BE2C (cell line): ENCODE measurements at places on chromosomes 13 and 19.

DNA sequence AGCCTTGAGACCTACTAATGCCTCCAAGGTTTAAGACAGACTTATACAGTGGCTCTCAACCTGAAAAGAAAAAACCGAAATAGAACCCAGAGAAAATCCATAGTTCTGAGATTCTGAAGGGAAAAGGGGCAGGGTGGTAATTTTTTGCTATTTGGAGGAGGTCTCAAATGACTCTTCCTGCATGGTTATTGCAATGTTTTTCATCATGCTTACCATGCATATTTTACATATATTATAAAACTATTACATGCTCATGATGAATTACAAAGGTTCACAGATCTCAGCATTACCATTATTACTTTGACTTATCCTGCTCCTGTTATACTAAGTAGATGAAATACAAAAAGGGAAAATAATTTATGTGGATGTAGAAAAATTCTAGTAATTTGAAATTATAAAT is 47.6 kb downstream of the N4BP2L2 start:
- no peak for DNase-seq

DNA sequence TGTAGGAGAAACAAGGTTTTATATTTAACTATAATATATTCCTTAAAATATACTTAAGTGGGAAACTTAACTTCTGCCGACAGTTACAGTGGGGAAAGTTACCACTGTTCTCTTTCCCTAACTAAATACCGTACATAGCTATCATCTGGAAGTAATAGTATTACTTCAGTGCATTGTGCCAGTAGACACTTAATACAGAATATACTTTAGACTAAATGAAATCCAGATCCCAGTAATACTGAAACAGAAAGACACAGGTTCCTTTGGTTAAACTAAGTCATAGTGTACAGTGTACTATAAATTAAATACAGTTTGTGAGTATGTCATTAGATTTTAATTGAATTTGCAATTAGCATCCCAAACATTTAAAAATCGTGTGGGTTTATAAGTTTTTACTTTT is 107.5 kb downstream of the PCCA start:
- DNase-seq = no peak

GRCh38 chr13:75881109-75881775 is 245.1 kb downstream of the LMO7 start:
- DNase-seq = no peak

GRCh38 chr13:72692884-72693514 is 34.4 kb downstream of the MZT1 start:
- no peak for DNase-seq

DNA sequence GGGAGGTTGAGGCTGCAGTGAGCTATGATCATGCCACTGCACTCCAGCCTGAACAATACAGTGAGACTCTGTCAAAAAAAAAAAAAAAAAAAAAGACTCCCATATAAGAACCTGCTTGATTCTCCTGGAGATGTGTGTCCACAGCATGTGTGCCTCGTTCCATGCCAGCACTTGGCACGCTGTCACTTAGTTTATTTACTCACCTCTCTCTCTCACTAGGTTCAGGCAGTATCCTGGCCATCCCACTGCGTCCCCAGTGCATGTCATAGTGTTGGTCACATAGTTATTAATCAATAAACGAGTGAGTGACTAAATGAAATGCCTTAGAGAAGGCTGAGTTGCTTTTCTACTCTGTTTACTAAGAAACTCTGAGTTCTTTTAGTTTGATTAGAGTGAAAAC is 79.1 kb upstream of the GPR12 start:
- DNase-seq = no peak

- no peak for DNase-seq
Observed at GRCh38 chr13:70894258-70894657, 786.0 kb upstream of the KLHL1 start.

- DNase-seq = no peak
Observed at GRCh38 chr13:24074678-24075077, 85.8 kb upstream of the SPATA13 start.

DNA sequence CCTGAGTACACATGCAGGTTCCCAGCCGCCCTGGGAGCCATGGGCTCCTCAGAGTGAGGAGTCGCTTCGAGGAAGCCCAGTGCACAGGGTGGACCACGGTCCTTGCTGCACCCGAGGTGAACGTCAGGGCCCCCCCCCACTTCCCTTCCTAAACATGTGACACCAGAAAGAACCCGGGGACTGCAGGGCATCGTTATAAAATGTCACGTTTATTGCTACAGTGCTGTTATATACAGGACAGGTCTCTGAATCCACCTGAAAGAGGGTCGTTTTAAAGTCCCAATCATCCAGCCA is 3.8 kb upstream of the UQCR11 start:
- no peak for DNase-seq

- no peak for DNase-seq
Observed at GRCh38 chr13:108342369-108343289, 73.1 kb downstream of the TNFSF13B start.

GRCh38 chr13:100658363-100658762 is 16.2 kb downstream of the TMTC4 start:
- DNase-seq = no peak

DNA sequence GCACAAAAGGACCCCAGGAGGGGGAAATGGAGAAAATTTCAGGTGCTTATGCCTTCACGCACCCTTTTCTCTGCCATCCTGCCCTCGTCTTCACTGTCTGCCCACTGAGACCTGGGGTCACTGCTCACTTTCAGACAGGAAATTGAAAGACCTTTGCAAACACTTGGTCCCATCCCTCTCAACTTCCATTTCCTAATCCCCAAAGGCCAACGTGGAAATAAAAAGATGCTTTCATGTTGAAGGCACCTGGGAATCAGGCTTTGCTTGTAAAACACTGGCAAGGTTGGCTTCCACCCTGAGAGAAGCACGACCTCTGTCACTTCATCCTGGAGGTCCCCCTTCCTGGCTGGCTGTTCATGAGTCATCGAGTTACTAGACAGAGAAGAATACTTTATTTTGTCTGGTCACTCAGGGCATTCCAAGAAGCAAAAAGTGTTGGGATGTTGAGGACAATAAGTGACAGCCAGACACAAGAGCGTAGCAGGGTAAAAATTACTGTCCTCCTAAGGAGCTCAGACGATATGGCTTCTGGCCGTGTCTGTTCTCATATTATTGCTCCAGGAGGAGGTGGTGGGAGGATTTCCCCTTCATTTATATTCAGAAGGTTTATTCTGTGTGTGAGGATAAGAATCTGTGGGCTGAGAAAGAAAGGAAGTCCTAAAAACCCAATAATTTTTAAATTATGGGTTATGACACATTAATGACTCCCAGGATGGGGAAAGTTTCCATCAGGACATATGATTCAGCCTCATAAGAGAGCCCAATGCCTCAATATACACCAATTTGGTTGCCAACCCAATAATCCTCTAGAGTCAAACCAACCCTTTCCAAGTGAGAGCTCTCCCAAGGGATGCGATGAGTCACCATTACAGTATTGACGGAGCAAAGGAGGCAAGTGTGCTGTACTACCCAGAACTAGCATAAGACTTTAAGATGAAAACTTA is 409.0 kb downstream of the COG6 start:
- DNase-seq = no peak

GRCh38 chr13:35923347-35923746 is 207.8 kb downstream of the DCLK1 start:
- no peak for DNase-seq

GRCh38 chr13:51632591-51633362 is 48.5 kb downstream of the WDFY2 start:
- DNase-seq = no peak

- DNase-seq = no peak
Observed at GRCh38 chr13:40269086-40269485, 397.4 kb downstream of the FOXO1 start.

DNA sequence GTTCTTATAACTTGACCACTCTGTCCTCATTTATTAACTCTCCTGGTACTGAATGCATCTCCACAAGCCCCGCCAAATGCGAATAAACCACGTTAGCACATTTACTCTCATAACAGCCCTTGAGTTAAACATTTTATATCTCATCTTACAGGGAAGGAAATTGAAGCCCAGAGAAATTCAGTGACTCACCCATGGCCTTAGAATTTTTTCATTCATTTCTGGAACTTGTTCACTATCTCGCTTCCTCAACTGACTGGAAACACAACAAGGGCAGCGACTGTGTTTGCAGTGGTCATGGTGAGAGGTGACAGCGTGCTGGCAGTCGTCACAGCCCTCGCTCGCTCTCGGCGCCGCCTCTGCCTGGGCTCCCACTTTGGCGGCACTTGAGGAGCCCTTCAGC is 39.5 kb downstream of the SERP2 start:
- DNase-seq = no peak

- DNase-seq = no peak
Observed at GRCh38 chr19:17404621-17405249, 695 bp downstream of the BST2 start.

DNA sequence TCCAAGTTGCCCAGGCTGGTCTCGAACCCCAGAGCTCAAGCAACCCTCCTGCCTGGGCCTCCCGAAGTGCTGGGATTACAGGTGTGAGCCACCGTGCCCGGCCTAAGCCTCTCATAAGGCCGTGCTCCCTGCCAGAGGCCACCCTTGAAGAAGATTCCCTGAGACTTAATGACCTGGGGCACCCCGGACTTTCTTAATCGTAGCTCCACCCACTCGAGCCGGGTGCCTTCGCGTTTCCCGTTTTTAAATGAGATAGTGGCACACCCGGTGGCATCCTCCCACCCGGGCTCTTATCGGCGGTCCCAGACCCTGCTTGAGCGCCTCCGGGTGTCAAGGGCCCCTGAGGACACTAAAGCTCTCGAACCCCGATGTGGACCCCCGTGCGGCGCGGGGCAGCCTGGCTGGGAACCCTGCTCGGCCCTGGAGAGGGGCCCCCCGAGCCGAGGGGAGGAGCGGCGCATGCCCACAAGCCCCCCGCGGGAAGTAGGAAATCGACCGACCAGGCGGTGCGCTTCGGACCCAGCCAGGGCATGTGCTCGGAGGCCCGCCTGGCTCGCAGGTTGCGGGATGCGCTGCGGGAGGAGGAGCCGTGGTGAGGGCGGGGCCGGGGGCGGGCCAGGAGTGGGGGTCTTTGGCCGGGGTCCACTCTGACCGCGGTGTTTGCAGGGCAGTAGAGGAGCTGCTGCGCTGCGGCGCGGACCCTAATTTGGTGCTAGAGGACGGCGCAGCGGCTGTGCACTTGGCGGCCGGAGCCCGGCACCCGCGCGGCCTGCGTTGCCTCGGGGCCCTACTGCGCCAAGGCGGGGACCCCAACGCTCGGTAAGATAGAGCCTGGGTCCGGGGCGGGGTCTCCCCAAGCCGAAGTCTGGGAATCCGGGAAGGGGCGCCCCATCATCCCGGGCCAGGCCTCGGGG is at the start of gene ANKLE1:
ANKLE1 (plus strand) TSS at position 511 of the 914 bp plus-strand sequence; CDS start at position 531, 20 bp downstream.
- no peak for DNase-seq

GRCh38 chr19:3403489-3404323 is 37.3 kb downstream of the NFIC start:
- DNase-seq = no peak

DNA sequence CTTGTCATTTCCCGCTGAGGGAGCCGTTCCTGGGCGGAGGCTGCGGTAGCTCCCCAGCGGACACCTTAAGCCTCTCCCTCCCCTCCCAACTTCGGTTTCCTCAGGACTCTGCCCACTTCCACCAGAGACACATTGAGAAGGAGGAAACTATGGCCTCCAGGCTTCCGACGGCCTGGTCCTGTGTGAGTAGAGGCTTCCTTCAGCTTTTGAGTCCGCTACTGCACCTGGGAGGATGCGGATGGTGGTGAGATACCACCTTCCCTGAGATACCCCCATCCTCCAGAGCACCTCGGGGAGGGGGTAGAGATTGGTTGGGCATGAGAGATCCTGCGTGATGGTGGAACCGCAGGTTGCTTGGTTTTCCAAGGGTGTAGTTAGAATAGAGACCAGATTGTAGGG is 955 bp downstream of the ZNF274 start:
- no peak for DNase-seq

DNA sequence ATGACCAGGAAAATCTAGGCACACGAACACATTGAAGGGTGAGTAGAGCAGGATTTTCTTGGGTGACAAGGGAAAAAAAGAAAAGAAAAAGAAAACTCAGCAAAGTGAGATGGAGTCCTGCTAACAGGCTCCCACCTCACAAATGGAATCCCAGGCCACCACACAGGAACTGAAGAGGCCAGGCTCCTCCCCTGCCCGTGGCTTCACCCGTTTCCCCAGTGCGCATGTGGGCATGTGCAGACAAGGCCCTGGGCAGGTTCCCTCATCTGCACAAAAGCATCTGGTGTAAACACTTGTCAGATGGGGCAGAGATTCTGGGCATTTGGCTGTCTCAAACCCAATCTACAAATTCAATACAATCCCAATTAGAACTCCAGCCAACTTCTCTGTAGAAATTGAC is 24.5 kb downstream of the CFAP97D2 start:
- DNase-seq = no peak

GRCh38 chr19:16106121-16106520 is 5.6 kb upstream of the RAB8A start:
- DNase-seq = no peak

- no peak for DNase-seq
Observed at GRCh38 chr19:21047716-21048115, 27.3 kb downstream of the ZNF430 start.

GRCh38 chr19:57008432-57008831 is 111.4 kb upstream of the USP29 start:
- no peak for DNase-seq

- DNase-seq = no peak
Observed at GRCh38 chr13:41645331-41645730, 188.0 kb downstream of the RGCC start.

GRCh38 chr13:63855457-63856118 is 2439.9 kb upstream of the PCDH20 start:
- DNase-seq = no peak

DNA sequence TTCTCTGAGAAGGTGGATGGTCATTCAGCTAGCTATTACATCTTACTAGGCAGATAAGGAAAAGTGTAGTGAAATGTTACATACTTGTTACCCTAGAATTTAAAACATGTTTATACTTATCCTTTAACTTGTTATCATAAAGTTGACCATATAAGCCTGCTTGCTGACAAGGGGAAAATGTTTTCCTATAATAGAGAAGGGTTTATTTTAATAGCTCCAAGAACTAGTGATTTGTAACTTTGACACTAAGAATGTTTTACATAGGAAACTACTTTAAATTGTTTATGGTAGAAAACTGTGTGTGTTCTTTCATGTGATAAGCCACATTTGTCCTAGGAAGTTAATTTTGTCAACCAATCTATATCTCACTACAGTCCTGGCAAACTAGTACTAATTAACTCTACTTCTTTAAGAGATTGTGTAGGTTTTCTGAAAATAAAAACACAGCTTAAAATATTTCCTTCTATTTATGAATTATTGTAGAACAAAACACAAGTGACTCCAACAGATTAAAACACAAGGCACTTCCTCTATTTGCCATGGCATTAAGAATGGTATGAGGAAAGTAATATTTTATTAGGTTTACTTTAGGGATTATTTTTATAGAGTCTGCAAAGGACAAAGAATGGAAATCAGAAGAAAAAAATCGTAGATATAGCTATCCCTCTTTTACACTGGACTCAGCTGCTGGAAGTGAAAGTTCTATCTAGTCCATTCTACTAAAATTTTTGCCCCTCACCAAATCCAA is 233.3 kb upstream of the NBEA start:
- no peak for DNase-seq
